Head of caudate nucleus (tissue), 42 donors: ENCODE measurements at places on chromosomes 3 and 15.

- no peak for DNase-seq
These were observed 19.6 kb upstream of the EPHB3 start for GRCh38 chr3:184541886-184542562.

DNA sequence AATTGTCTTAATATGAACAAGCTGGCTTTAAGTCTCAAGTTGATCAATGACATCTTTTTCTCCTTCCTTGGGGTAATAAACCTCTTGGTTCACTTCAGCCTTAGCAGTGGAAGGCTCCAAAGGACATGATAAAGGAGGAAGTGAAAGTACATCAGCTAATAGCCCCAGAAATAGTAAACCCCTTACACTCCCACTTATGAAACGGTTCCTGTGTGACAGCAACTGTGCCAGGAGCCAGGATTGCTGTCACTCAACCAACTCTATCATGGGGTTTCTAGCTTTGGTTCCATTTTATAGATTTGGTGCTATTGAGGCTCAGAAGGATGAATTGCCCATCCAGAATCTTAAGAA, 216.7 kb downstream of the ABHD5 start:
- DNase-seq: no peak

DNA sequence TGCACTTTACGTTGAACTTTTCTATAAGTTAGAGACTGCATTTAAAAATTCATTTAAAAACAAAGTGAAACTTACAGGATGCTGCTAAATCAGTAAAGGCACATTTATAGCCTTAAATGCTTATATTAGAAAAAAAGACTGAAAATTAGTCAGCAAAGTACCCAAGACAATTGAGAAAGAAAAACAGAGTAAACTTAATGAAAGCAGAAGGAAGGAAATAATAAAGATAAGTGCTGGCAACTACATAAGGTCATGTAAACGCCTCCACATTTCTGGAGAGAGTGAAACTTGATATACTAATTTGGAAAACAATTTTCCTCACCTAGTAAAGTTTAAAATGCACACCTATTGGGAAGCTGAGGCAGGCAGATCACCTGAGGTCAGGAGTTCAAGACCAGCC, 58.2 kb upstream of the ACAN start:
- DNase-seq: no peak

DNA sequence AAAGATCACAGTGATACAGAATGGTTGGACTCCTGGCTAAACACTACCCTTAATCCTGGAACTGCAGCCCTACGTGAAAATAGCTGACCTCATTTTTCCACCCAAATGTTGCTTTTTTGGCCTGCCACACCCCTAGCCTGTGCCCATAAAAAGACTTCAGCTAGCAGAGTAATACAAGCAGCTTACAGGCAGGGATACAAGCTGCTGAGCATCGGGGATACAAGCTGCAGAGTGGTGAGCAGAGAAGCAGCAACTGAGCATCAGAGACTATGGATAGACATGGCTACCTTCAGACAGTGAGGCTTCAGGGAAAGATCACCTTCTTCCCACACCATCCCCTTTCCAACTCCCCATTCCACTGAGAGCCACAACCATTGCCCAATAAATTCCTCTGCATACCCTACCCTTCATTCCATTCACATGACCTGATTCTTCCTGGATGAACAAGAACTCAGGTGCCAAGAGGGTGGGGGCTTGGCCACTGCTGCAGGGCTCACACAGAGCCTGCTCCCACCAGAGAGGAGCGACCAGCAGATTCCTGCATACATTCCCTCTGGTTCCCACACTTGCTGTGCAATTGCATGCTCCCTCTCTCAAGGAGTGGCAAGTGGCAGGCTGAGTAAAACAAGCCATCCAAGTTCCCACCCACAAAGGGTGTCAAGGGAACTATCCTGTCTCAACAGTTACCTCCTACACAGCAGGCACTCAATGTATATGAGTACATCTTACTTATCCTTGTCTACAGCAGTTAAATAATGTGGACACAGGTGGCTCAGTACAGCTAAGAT, 217.5 kb downstream of the ALCAM start:
- DNase-seq: no peak

- DNase-seq: no peak
These were observed 1041.9 kb downstream of the OTOL1 start for GRCh38 chr3:162538491-162538890.

GRCh38 chr3:115651087-115651486, 27.8 kb downstream of the GAP43 start:
- DNase-seq: no peak

DNA sequence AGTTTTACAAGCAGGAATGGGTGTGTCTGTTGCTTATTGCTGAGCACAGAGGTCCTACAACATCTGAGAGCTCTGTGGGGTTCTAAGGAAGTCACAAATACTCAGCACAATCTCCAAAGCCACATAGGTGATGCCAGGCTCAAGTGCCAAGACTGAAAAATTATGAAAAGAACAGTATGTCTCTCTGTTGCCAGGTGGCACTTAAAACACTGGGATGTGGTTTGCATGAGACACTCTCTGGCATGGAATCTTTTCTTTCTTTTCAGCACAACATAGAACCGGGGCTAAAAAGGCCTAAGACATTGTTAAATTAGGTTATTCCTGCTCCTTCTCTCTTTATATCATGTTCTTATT, 127.3 kb upstream of the PRICKLE2 start:
- DNase-seq: no peak

GRCh38 chr3:8128686-8129085, 372.9 kb upstream of the LMCD1 start:
- no peak for DNase-seq

- no peak for DNase-seq
These were observed 15.9 kb upstream of the SPTSSB start for GRCh38 chr3:161386991-161387770.

DNA sequence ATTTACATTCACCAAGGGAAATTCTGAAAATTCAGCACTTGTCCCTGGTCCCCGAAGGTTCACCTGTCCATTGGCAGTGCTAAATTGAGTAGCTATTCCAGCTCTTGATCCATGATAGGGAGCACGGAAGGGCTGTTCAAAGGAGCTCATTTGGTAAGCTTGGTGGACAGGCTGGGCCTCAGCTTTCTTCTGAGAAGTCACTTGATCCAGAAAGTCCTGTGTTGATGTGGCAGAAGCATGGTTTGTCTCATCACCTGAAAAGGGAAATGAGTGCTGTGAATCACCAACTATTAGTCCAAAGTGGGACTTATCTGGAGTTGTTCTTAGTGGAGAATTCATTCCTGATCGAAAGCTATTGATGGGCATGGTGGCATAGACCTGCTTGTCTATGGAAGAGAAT, 19.9 kb upstream of the SLC12A8 start:
- no peak for DNase-seq

DNA sequence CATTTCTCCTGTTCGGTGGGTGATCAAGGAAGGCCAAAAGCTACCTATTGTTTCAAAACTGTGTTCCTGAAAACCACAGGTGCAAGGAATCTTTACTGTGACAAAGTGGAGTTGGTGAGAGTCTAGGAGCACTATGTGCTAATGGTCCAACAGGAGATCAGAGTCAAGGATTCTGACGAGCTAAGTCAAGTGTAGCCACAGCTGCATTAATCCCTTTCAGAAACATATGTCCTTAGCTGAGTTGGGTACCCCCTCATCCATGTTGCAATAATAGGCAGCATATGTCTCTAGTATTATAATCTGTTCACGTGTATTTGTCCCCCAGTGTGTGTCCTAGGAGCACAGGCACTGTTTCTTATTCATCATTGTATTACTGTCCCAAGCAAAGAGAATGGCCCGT, 1.7 kb downstream of the VPS39 start:
- no peak for DNase-seq

DNA sequence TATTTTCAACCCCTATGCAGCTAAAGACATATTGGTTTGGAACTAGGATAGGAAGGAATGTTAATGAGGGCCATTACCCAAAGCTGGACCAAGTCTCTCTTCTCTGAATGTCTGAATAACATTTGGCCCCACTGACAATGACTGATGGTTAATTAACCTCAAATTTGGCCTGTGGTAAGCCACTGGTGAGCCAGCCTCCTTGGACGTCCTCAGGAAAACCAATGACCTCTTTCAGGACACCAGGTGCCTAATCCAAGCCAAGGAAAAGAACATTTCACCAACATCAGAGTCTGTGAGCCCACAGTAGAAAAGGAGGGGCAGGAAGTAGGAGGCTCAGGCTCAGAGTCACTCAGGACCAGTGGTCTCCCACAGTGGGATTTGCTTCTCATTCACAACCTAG, 56.4 kb upstream of the ETV5 start:
- DNase-seq: no peak

DNA sequence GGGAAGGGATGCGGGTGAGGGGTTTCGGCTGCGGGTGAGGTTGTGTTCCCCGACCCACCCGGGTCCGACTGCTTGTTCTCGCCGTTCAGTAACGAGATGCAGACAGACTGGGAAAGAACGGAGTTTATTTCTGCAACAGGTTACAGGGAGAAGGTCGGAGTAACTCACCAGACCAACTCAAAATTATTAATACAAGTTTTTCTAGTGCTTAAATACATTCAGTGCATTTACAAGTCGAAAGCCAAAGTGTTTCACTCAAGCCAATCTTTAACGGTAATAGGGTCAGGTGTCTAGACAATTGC, 492 bp upstream of the HIGD1A start:
- DNase-seq: no peak

DNA sequence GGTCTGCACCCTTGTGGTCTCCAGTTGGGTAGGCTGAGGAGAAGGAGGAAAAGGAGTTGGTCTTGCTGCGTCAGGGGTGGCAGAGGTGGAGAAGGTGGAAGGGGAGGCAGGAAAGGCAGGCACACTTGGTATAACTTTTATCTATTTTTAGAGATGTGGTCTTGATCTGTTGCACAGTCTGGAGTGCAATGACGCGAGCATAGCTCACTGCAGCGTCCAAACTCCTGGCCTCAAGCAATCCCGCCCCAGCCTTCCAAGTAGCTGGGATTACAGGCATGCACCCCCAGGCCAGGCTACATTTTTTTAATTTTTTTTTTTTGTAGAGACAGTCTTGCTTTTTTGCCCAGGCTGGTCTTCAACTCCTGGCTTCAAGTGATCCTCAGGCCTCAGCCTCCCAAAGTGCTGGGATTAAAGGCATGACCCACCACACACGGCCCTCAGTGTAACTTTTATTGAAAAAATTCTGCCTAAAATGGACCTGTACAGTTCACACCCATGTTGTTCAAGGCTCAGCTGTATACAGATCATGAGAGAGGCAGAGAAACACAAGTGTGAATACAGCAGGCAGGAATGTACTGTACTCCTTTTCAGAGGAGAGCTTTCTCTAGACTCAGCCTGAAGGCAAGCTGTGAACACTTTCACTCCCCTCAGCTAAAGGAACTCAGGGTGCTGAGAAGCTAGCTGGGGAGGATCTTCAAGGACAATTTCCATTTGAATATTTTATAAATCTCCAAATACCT, 2.1 kb upstream of the RHOV start:
- DNase-seq: no peak

DNA sequence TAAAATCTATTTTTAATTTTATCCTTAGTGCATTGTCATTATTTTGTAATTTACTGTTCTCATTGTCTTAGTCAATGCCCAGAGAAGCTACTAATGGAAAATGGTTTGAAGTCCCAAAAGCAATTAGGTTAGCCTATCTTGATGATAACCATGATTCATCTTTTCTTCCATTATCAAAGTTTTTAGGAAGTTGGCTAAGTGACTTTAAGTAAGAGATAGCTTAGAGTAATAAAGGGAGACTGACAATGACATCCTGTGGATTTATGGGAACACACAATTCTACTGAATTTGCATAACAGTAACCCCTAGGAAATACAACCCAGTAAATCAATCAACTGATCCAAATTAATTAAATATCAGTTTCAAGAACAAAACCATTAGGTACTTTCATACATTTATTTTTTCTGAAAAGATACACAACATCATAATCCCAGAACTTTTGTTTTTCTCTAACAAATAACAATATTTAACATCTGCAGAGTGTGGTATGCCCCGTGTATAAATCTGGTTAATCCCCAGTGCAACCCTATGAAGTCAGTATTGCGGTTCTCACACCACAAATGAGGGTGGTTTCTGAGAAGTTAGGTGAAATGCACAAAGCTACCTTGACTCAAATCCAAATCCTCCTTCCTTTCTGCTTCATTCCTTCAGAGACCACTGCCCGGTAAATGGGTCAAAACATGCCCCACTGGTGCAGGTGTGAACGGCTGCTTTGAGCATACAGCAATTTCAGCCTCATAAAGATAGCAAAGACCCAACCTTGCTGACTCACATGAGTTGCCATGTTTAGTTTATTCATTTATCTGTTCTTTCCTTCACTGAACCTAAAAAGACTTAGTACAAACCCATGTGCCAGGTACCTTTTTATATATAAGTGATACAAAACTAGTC, 202.1 kb downstream of the TBL1XR1 start:
- DNase-seq: no peak

DNA sequence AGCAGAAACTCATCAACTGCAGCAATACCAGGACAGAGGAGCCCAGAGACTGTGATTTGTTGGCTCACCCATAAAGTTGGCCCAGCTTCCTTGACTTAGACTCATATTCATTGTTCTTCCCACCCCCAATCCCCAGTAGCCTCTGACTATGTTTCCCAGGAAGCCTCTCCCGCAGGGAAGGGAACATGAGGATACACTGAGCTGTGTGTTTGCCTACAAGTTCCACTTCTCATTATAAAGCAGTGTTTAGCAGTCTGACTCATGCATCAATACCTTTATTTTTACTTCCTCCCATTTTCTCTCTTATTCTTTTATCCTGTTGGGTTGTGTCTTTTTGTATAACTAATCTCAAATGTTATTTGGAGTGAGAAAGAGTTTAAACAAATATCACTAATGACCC, 111.6 kb upstream of the PHLDB2 start:
- no peak for DNase-seq

DNA sequence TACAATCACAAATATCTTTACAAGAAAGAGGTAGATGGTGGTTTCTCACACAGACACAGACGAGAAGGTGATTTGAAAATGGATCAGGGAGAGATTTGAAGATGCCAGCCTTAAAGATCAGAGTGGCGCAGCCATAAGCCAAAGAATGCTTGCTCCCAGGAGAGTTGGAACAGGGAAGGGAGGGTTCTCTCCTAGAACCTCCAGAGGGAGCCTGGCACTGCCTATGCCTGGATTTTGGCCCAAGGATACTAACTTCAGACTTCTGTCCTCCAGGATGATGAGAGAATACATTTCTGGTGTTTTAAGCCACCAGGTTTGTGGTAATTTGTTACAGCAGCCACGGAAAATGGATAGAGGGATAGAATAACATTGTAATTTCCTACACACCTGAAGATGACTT, 279.1 kb downstream of the FAM43A start:
- DNase-seq: no peak

- DNase-seq: no peak
These were observed 657 bp downstream of the PATL2 start for GRCh38 chr15:44710236-44711095.

GRCh38 chr3:18382760-18383369, 42.3 kb downstream of the SATB1 start:
- no peak for DNase-seq

GRCh38 chr15:26635614-26636013, 137.3 kb downstream of the GABRB3 start:
- no peak for DNase-seq

- DNase-seq: no peak
These were observed 6.8 kb downstream of the STOML1 start for GRCh38 chr15:73985101-73985873.
